Epithelial cell of prostate (primary cell): ENCODE measurements at places on chromosomes 3 and 15.

GRCh38 chr3:66048051-66048395 lies 9.3 kb upstream of the MAGI1 start:
- no peak for DNase-seq

GRCh38 chr3:170641510-170642236 lies 55.8 kb upstream of the SLC7A14 start:
- no peak for DNase-seq

DNA sequence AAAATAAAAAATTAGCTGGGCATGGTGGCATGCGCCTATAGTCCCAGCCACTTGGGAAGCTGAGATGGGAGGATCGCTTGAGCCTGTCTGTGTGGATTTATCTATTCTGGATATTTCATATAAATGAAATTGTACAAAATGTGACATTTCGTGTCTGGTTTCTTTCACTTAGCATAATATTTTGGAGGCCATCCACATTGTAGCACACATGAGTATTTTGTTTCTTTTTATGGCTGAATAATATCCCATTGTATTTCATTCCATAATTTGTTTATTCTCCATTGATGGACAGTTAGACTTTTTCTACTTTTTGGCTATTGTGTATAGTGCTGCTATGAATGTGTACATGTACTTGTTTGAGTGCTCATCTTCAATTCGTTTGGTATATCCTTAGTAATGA lies 52.9 kb upstream of the DYNC1LI1 start:
- DNase-seq = no peak

DNA sequence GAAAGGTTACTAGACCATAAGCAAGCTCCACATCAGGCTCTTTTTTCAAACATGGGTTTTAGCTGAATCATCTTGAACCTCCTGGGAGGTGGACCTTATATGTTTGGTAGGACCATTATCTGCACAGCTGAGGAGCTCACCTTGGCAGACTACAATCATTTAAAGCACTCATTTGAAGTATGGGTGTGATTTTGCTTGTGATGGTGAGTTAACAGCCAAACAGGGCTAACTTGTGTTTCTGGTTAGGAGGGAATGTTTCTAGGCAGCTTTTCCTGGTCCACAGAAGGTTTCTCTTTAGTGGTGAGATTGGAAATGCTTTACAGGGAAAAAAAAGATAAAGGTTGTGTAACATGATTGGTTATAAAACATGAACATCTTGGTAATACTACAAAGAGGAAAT lies 61.8 kb downstream of the ARHGEF26 start:
- no peak for DNase-seq

- DNase-seq = no peak
Observed at GRCh38 chr3:101123081-101123480, 129.9 kb upstream of the ABI3BP start.

DNA sequence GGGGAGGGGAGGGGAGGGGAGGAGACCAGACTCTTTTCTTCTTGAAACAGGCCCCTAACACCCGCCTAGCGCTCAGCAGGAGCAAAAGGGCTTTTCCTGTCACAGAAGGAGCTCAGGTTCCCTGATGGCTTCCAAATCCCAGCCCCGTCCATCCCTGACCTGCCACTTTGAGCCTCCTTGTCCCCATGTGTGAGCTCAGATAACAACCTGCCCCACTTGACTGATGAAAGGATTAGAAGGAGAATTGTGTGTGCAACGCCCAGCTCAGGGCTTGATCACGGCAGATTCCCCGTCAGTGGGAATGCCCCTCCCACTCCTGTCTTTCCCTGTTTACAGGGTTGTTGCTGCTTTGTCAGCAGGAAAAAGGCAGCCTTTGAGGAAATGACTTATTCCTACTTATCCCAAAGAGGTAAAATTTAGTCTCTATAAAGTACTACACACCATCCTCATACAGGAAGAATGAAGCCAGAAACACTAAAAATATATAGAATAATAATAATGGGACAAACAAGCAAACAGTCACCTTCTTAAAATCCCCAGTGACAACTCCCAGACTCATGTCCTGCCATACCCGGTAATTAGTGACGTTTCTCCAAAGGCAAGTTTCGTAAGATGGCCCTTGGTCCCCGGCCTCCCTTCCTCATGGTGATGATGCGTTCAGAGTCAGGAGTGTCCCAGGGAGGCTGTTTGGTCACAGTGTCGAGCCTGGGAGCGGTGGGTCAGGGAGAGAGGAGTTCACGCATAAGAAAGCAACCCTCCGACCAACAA lies 6.1 kb upstream of the LRRC15 start:
- no peak for DNase-seq

GRCh38 chr3:178308771-178309170 lies 227.5 kb upstream of the KCNMB2 start:
- no peak for DNase-seq

GRCh38 chr15:60534546-60534945 lies 55.6 kb upstream of the ICE2 start:
- DNase-seq = no peak

DNA sequence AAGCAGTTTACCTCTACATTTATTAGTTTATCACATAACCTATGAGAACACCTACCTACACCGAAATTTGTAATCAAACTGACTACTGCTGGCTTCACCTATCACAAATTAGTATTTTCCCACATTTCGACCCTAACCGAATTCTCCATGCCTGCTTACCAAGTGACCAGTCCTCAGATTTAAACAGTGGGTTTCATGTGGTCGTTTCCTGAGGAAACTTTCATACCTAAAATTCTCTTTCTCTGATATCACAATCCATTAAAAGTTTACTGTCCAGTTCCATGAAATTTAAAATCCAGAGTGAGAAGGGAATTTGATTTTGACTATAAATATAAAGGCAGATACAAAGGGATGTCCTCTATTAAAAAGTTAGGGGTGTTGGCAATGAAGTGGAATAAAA lies 1.9 kb downstream of the PLOD2 start:
- DNase-seq = no peak

DNA sequence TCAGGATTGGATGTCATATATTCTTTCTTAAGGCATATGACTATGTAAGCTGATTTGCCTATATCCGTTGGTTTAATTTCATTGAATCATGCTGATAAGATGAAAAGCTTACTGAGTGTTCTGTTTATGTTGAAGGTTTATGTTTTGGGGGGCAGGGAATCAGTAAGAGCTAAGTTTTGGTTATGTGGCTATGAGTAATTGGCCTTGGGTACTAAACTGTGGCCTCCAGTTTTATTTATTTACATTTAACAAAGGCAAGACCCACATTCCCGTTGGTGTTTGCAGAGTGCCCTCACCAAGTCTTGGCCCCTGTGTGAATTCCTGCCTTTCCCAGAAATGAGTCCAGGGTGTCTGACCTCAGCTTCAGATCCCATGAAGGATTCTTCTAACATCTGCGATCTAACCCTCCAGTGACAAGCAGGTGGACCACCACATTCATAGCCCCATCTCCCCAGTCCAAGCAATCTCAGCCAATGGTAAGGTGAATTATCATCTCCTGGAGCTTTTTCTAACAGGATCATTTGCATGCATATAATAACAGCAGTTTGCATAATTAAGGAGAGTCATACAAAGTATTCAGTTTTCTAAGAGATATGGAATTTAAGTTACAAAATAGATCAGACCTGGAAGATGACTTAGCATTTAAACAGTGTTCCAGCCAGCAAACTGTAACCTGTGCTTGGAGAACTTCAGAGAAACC lies 27.4 kb downstream of the GLDN start:
- DNase-seq = no peak
